Stomach (tissue), 19 donors: ENCODE measurements at places on chromosomes 12 and 14. TPM values are rescaled to one million over a fixed set of nuclear protein-coding genes. Genes with fewer than 3 reads are reported as not detected.

GRCh38 chr14:65486863-65487262 is 74.3 kb downstream of the FUT8 start:
- DNase-seq: no peak

- no peak for DNase-seq
These were observed 177.0 kb upstream of the PRMT8 start for GRCh38 chr12:3313675-3314663.

DNA sequence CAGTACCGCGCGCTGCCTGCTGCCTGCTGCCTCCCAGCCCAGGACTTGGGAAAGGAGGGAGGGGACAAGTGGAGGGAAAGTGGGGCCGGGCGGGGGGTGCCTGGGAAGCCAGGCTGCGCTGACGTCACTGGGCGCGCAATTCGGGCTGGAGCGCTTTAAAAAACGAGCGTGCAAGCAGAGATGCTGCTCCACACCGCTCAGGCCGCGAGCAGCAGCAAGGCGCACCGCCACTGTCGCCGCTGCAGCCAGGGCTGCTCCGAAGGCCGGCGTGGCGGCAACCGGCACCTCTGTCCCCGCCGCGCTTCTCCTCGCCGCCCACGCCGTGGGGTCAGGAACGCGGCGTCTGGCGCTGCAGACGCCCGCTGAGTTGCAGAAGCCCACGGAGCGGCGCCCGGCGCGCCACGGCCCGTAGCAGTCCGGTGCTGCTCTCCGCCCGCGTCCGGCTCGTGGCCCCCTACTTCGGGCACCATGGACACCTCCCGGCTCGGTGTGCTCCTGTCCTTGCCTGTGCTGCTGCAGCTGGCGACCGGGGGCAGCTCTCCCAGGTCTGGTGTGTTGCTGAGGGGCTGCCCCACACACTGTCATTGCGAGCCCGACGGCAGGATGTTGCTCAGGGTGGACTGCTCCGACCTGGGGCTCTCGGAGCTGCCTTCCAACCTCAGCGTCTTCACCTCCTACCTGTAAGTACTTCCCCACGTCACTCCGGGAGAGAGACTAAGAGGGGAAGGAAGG is at the start of gene LGR5:
Gene LGR5, plus strand, starts transcription at position 186 of the 732 bp plus-strand sequence. Its CDS starts 283 bp downstream, at position 469.
- peak; percentile 89 for DNase-seq

DNA sequence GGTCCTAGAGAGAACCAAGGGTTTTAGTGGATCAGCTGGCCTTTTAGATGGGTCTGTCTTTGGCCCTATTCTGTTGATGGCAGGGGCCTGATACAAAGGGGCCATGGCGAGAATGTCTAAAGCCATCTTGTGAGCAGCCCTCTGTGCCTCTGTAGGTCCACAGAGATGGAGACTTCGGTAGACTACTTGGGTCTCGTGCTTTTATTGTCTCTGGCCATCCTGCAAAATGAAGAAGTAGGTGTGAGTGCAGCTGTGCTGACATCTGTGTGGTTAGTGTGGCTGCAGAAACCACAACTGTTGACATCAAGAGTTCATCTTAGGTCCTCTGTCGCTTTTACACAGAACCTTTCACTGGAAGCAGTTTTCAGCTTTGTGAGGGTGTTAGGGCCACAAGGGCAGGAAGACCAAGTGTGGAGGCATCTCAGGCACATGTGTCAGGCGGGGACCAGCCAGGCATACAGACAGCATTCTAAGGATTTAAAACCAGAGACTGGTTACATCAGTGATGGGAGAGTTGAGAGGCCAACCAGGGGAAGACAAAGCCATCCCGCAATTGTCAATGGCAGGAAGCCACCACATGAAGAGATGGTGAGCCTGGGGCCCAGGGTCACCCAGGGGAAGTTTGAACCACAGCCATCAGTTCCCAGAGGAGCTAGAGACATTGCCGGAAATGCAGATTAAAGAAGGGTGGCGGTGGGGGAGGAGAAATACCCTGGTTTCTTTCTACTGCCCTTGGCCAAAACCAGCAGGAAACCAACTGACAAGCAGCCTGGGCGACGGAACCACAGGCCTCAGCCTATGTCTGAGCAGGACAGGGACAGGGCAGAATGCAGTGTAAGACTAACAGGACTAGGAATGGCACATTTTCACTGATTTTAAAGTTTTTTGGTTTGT is 13.0 kb upstream of the TPCN1 start:
- peak; percentile 35 for DNase-seq

DNA sequence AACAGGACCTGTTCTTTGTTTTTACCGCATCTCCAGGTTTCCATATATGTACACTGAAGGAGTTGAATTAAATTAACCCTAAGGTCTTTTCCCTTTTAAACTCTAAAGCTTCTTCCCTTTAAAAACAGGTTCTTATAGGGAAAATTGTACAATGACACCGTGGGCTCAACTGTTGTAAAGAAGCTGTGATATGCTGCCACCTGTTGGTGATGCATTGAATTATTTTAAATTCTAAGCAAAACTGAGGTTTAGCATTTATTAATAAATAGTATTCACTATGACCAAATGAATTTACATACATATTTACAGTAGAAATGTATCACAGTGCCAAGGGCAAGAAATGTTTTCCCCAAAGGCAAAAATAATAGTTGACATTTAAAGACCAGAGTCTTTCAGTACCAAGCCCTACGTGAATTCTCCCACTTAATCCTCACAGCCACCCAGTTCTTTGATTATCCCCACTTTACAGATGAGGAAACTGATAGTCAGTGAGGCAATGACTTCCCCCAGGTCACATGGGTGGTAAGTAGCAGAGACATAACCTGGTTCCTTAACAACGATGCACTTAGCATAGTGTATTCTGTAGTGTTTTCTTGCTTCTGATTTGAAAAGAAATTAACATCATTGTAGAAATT is 35.7 kb upstream of the TMEM263 start:
- DNase-seq: peak; percentile 75

GRCh38 chr12:531951-532585 is 72.3 kb downstream of the B4GALNT3 start:
- DNase-seq: no peak

GRCh38 chr14:98489115-98489514 is 782.9 kb downstream of the BCL11B start:
- DNase-seq: no peak

DNA sequence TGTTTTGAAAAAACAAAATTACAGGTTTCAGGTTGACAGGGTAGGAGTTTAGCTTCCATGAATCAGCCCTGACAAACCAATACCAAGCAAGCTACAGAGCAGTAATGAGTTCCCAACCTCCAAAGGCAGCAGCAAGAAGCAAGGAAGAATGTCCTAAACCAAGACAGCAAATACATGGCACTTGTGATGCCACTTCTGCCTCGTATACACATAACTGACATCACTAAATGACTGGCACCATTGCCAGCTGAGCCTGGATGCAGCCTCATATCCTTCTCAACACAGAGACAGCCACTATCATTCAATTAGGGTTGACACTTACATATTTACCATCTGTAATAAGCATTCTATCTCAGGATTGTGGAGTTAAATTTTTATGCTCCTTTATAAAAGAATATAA is 35.0 kb upstream of the MDM1 start:
- no peak for DNase-seq

GRCh38 chr12:65761301-65761700 is 63.0 kb upstream of the HMGA2 start:
- no peak for DNase-seq

- no peak for DNase-seq
These were observed 84.5 kb downstream of the SPTB start for GRCh38 chr14:64795211-64795610.

DNA sequence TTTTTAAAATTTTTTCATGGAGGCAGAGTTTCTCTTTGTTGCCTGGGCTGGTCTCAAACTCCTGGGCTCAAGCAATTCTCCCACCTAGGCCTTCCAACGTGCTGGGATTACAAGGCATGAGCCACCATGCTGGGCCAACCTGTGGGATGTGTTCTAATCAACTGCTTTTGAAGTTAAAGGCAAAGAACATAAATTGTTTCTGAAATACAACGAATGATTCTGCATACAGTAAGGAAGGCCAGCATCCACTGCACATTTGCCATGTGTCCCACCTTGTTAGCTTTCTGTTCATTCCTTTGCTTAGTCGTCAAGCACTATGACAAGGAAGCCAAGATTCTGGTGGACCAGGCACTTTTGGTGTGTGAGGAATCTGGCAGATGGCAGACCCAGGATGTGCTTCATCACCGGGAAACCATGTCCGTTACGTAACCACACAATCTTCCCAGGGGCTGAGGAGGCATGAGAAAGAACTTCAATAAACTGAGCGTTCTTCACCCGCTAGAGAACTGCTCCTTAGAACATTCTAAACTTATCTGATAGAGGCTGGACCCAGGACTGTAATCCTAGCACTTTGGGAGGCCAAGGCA is 24.5 kb downstream of the MOK start:
- DNase-seq: no peak

GRCh38 chr14:103870891-103871595 is 23.7 kb upstream of the PPP1R13B start:
- DNase-seq: no peak

GRCh38 chr12:24229031-24229700 is 279.7 kb upstream of the SOX5 start:
- DNase-seq: no peak

KRT80 gene
- polyA plus RNA-seq: 3.7 TPM

AQP6 gene
- polyA plus RNA-seq: not detected

OSGEP gene
- 43.4 TPM for polyA plus RNA-seq

STAC3 gene
- polyA plus RNA-seq: 3.5 TPM

CFAP73 gene
- polyA plus RNA-seq: 2.6 TPM

GUCY2C gene
- 0.31 TPM for polyA plus RNA-seq

DNAJC22 gene
- polyA plus RNA-seq: 1.5 TPM

CLEC1A gene
- polyA plus RNA-seq: 0.46 TPM

NCKAP5L gene
- 3.5 TPM for polyA plus RNA-seq

TSHR gene
- polyA plus RNA-seq: not detected
